Activated CD4-positive, alpha-beta memory T cell treated with anti-CD3 and anti-CD28 coated beads for 36 hours (primary cell): ENCODE measurements at places on chromosomes 3 and 15.

DNA sequence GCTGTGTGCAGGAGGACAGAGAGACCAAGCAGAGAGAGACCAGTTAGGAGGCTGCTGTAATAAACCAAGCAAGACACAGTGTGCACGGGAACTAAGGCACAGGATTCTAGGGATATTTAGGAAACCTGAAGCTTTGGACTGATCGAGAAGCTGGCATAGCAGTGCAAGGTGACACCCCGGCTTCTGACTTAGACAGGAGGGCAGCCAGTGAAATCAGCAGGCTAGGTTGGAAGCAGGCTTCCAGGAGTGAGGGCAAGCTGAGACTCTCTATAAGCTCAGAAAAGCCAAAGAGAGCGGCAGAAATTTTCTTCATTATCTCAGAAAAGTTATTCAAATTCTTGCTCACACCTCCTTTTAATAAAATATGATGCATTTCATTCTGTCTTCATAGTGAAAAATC, 104.6 kb downstream of the LIPC start:
- H3K27ac ChIP-seq: no peak overlapping the region
- no peaks in the 10 kb centered on the region for H3K4me1 ChIP-seq
- no peak overlapping the region for H3K4me3 ChIP-seq

DNA sequence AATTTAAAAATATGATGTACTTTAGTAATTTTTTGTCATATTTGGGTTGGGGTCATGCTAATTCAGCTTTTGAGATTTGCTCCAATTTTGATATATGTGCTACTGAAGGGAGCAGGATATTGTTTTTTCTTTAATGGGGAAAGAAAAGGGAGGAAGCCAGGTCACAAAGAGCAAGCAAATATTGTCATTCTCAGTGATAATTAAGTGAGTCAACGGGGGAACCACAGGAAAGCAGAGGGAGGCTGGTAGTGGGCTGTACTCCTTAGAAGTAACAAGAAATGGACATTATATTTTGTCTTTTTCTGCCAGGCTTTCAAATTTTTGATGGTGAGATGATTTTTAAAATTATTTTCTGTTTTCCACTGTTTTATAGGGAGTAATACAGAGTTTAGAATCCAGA, 45.6 kb upstream of the NMD3 start:
- H3K4me1 ChIP-seq: no peaks in the 10 kb centered on the region
- H3K4me3 ChIP-seq: no peak overlapping the region
- DNase-seq: no peak

- H3K4me1 ChIP-seq: no peaks in the 10 kb centered on the region
- H3K27me3 ChIP-seq: no peaks in the 10 kb centered on the region
- H3K27ac ChIP-seq: no peak overlapping the region
- no peaks in the 10 kb centered on the region for H3K36me3 ChIP-seq
- no peak for DNase-seq
Observed at GRCh38 chr15:93209690-93210445, 120.9 kb upstream of the RGMA start.

DNA sequence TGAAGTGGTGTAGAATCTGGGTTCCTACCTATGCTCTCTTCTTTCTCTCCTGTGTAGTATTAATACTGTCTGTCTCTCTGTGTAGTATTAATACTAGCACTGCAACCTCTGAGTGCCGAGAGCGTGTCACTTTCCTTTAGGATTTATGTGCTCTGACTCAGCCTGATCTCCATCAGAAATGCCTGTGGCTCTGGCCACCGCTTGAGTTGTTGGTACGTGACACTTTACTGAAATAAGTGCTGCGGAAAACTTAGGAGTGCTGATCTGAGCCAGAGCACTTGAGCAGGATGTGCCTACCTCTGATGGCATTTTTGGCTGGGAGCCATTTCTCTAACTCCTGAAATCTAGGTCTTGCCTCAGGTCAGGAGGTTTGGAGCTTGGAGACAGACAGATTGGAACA, 807.4 kb downstream of the SQOR start:
- H3K27me3 ChIP-seq: no peaks in the 10 kb centered on the region
- no peaks in the 10 kb centered on the region for H3K36me3 ChIP-seq
- H3K4me3 ChIP-seq: no peak overlapping the region
- H3K27ac ChIP-seq: no peak overlapping the region
- no peak for DNase-seq

- H3K36me3 ChIP-seq: no peaks in the 10 kb centered on the region
- H3K27ac ChIP-seq: no peak overlapping the region
- H3K4me3 ChIP-seq: no peak overlapping the region
- no peak for DNase-seq
- no peaks in the 10 kb centered on the region for H3K4me1 ChIP-seq
Observed at GRCh38 chr3:149472030-149472797, 2.3 kb upstream of the TM4SF4 start.

GRCh38 chr3:40333416-40333815, 23.9 kb downstream of the EIF1B start:
- H3K4me1 ChIP-seq: peaks cover 20% of the 10 kb centered on the region
- no peaks in the 10 kb centered on the region for H3K36me3 ChIP-seq
- no peak overlapping the region for H3K27ac ChIP-seq
- H3K27me3 ChIP-seq: no peaks in the 10 kb centered on the region
- DNase-seq: no peak

DNA sequence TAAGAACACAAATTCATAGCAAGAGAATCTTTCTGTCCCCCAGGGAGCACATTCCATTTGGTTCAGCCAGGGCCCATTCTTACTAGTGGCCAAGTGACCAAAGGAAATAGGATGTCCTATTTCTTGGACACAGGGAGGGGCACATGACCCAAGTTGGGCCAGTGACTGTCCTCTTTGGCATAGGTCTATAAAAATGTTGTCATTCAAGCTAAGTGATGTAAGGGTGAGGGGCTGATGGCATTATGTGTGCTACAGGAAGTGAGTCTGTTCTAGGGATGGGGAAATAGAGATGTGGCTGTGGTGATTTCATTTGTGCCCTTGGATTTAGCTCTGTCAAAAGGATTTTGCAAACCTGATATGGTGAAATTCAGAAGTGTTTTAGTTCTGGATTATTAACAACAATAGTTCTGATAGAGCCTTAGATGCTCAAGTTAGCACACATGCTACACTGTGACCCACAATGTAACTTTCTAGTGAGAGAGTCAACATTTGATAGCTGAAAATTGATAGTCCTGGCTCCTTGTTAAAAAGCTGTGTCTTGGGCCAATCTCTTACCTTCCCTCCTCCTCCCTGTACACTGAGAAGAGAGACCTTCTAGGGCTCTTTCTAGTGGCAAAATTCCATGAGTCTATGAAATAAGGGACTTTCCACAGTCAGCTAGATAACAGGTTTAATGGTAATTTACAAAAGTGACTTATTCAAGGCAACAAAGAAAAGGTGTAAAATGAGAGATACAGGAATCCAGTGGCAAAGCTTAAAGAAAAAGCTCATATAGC, 117.2 kb downstream of the THRB start:
- H3K27me3 ChIP-seq: no peaks in the 10 kb centered on the region
- no peak for DNase-seq
- H3K27ac ChIP-seq: no peak overlapping the region
- no peaks in the 10 kb centered on the region for H3K36me3 ChIP-seq

- H3K4me1 ChIP-seq: no peaks in the 10 kb centered on the region
- H3K4me3 ChIP-seq: no peak overlapping the region
- H3K27me3 ChIP-seq: peaks cover 1% of the 10 kb centered on the region
- DNase-seq: no peak
- no peaks in the 10 kb centered on the region for H3K36me3 ChIP-seq
Observed at GRCh38 chr15:93261845-93262244, 172.8 kb upstream of the RGMA start.

- H3K36me3 ChIP-seq: no peaks in the 10 kb centered on the region
- no peaks in the 10 kb centered on the region for H3K27me3 ChIP-seq
- no peak overlapping the region for H3K4me3 ChIP-seq
- no peak for DNase-seq
- H3K27ac ChIP-seq: no peak overlapping the region
Observed at GRCh38 chr3:195065142-195065863, 205.7 kb downstream of the XXYLT1 start.

DNA sequence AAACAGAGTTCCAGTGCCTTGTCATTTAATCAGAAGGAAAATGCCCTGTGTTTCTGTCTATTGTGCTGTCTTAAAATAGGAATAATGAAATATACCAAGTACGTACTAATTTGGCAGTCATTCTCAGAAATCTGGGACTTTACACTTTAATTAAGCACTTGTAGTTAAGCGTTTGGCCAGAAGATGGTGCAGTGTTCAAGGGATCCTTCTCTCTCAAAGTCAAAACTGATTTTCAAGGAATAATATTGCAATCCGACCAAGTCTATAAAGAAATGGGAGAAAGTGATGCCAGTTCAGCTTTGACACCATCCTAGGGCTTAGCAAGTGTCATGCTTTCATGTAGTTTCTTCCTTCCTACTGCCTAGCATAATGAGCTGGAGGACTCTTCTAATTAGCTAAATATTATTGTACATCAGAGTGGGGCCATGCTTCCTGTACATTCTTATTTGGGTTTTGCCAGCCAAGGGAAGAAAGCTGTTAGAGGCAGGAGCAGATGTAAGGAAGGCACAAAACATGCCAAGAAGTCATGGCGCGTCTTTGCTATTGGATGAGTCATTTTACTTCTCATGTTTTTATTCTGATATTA, 64.8 kb downstream of the SAMMSON start:
- no peak overlapping the region for H3K4me3 ChIP-seq
- no peaks in the 10 kb centered on the region for H3K27me3 ChIP-seq
- H3K27ac ChIP-seq: no peak overlapping the region

DNA sequence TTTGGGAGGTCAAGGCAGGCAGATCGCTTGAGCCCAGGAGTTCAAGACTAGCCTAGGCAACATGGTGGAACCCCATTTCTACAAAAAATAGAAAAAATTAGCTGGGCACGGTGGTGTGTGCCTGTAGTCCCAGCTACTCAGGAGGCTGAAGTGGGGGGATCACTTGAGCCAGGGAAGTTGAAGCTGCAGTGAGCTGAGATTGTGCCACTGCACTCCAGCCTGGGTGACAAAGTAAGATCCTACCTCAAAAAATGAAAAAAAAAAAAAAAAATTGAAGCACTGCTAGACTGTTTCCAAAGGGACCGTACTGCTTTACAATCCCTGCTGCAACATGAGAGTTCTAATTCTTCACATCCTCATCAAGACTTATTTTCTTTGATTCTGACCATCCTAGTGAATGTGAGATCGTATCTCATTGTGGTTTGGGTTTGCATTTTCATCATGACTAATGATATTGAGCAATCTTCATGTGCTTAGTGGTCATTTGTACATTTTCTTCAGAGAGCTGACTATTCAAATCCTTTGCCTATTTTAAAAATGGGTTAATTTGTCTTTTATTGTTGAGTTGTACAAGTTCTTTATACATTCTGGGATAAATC, 10.8 kb downstream of the CMTM8 start:
- H3K27ac ChIP-seq: no peak overlapping the region
- no peaks in the 10 kb centered on the region for H3K27me3 ChIP-seq
- no peak overlapping the region for H3K4me3 ChIP-seq
- H3K4me1 ChIP-seq: peaks cover 38% of the 10 kb centered on the region
- H3K36me3 ChIP-seq: peaks cover 4% of the 10 kb centered on the region

DNA sequence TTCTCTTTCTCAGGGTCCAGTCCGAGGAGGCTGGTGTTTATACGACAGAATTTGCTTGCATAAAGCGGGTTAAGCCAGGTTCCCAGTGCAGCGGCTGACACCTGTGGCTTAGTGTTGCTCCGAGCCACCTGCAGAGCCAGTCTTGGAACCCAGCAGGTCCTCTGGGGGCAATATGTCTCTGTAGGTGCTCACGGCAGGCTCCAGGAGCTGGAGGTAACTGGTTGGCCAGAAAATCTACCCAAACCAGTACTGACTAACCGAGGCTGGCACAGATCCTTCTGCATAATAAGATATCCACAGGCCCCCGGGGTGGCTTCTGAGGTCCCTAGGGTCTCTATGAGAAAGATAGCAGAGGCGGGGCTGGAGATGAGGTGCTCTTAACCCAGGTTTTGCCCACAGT, 3.2 kb downstream of the MGLL start:
- peaks cover 12% of the 10 kb centered on the region for H3K4me1 ChIP-seq
- H3K36me3 ChIP-seq: no peaks in the 10 kb centered on the region
- DNase-seq: no peak
- H3K27me3 ChIP-seq: peaks cover 27% of the 10 kb centered on the region
